ENCODE measurements at places on chromosomes 16 and 17.

GRCh38 chr17:55368706-55369105, 52.9 kb downstream of the MMD start:
- no peak for DNase-seq

DNA sequence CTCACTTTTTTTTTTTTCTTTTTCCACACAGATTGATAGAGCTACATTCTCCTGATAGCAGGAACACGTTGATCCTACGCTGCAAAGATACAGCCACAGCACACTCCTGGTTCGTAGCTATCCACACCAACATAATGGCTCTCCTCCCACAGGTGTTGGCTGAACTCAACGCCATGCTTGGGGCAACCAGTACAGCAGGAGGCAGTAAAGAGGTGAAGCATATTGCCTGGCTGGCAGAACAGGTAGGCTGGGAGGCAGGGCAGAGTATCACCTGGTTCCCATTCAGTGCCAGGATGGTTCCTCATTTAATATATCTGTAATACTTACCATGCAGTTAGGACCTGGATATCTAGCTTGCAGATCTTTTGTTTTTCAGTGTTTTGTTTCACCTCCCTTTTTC, 51.1 kb upstream of the VPS4A start:
- DNase-seq, result no peak

DNA sequence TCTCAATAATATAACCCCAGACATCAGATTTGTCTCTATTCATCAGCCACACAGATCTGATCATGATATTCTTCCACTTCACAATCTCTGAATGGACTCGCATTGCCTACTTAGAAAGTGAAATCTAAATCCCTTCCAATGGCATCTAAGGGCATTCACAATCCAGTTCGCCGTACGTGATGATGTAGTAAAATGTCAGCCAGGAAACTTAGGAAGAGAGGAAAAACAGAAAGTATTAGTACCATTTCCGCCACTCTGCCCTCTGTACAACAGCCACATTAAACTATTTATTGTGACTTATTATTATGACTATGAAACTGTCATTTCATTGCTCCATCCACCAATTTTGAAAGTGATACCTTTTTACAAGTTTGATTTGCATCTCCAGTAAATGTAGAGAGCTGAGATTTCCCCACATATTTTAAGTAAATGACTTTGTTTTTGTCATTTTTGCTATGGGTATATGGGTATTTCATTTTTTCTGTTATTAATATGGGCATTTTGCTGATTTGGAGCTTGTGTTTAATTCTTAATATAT, 69.4 kb upstream of the SMIM36 start:
- no peak for DNase-seq

- no peak for DNase-seq
Observed at GRCh38 chr17:63120406-63120805, 154.4 kb downstream of the TANC2 start.

- DNase-seq, result no peak
Observed at GRCh38 chr17:75844530-75845057, 390 bp upstream of the UNC13D start.

DNA sequence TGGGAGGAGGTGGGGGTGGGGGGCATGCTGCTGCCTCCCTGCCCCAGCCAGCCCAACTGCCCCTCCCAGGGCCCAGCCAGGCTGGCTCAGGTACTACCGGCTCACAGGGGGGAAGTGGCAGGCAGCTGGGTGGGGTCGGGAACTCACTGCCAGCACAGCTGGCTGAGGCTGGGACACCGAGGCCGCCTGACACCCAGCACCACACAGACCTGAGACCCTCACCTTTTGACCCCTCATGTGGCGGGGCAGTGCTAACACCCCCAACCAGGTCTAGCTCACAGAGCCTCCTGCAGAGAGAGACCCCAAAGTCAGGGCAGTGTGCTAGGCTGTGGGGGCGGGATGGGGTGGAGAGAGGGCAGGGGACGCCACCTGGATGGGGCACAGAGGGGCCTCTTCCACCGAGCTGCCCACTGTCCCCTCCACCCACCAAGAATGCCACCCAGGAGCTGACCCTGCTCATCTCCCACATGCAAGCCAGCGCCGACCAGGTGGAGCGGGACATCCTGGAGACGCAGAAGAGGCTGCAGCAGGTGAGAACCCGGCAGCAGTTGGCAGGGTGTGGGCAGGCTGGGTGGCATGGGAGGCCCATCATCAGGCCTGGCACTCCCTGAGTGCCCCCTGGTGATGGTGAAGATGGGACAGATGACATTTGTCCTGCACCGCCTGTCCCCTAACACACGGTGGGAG, 3.0 kb downstream of the EVPLL start:
- DNase-seq, result no peak

DNA sequence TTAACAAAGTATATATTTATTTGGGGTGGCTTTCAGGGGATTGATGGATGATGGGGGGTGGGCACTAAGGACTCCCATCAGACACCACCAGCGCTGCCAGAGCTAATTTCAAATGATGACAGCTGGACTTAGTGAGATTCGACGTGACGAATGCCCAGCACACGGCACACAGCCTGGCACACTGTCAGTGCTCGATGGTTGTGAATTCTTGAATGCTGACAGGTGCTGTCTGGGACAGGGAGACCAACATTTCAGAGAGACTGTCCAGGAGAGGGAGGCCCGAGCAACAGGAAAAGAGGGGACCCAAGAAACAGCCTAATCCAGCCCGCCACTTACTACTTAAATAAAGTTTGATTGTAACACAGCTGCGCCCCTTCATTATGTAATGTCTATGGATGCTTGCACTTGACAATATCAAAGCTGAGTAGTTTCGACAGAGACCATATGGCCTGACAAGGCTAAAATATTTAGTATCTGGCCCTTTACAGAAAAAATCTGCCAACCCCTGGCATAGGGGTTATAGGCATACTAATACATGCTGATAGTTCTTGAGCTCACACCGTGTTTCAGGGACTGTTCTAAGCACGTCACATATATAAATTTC, 6.2 kb upstream of the MPRIP start:
- DNase-seq, result no peak

Data from central memory CD4-positive, alpha-beta T cell (primary cell).